ENCODE measurements at places on chromosomes 16 and 17.

- DNase-seq = no peak
These were observed 14.6 kb upstream of the CSNK1D start for GRCh38 chr17:82287868-82288801.

GRCh38 chr16:1584926-1585484, 26.9 kb downstream of the IFT140 start:
- DNase-seq = no peak

DNA sequence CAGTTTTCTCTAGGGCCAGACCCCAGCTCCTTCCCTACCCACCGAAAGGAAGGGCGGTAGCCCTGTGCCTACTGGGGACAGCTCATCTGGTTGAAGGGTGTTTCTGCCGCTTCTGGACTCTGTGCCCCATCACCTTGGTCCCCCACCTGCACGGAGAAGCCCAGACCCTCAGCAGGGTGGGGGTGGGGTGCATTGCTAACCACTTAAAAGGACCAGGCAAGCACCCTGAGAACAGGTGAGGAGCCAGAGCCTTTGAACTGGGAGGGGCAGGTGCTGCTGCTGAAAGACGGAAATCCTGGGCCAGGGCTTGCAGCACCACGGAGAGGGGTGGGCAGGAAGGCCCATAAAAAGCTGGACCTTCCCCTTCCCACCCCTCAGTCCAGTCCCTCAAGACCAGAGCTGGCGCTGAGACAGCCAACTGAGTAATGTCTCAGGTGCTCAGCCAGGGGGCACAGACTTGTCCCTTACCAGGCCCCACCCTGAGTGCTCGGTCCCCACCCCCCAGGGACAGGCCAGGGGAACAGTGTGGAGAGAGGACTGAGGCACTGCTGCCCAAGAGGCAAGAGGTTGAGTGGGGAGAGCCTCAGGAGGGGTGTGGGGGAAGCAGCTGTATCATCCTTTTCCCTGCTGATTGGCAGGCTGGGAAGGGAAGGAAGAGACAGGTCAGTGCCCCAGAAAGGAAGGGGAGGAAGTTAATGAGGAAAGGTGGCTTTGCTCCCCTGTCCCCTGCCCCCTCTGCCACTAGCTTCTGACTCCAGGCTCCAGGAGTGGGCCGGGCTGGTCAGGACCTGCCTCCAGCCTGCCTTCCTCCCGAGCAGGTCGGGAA, 10.9 kb upstream of the SP2 start:
- DNase-seq = no peak

DNA sequence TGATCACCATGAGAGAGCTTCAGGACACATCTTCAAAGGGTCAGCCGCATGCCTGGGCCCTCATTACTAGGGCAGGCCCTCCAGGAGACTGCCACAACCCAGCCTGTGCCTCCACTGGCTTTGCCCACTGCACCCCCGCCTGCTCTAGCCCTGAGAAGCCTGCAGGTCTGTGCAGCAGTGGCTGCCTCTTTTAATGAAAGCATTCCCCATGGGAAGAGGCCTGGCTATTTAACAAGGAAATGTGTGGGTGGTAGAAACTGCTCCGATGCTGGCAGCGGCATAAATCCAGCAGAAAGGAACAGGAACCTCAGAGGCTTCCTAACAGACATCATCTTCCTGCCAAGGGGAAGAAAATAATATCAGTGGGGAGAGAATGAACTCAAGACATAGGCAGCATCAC, 375 bp upstream of the KRT32 start:
- no peak for DNase-seq

DNA sequence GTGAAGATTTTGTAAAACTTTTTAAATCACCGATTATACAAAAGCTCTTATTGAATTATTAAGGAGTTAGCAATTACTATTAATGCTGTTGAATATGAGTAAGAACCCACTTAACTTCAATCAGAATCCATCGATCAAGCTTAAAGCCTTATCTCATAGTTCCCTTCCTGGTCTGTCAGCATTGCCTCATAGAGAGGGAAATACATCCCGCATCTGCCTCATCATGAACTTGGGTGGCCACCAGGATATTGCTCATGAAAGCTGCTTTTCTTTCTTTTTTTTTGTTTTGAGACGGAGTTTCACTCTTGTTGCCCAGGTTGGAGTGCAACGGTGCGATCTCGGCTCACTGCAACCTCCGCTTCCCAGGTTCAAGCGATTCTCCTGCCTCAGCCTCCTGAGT, 66.7 kb downstream of the PIGL start:
- no peak for DNase-seq

DNA sequence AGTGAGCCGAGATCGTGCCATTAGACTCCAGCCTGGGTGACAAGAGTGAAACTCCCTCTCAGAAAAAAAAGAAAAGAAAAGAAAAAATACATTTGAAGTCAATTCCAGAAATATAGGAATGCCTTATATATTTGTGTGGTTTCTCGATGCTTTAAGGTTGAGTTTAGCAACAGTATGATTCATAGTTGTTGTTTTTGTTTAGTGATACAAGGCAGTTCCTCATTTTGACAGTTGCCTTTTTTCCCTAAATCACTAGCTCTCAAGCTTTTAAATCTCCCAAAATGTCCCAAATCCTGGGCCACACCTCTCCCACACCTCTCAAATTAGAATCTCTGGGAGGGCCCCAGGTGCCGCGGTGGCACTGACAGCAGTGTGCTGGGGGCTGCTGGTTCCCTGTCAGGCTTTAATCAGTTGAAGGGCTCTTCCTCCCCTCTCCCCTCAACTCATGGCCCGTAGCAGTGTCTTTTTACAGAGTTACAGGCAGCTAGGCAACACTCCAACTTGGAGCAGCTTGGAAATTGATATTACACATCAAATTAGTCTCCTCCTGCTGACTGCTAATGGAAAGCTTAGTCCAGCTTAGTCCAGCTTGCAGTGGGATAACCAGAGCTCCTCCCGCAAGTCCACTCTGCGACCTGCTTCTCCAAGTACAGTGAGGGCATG, 58.4 kb downstream of the EPN2 start:
- no peak for DNase-seq

All from globus pallidus (tissue), 1 donor.